Activated CD4-positive, alpha-beta T cell treated with anti-CD3 and anti-CD28 coated beads for 48 hours (primary cell): ENCODE measurements at places on chromosomes 13 and 19.

GRCh38 chr19:17448131-17448967 is at the start of gene TMEM221:
TSS of gene TMEM221 (minus strand) at chr19:17448668. CDS start at chr19:17448462, 206 bp downstream.
- DNase-seq, result peak; percentile 70

- no peak for DNase-seq
These were observed 66.4 kb upstream of the USP29 start for GRCh38 chr19:57053401-57053800.

- DNase-seq, result no peak
These were observed at the start of gene A1BG for GRCh38 chr19:58352760-58353671. TSS of gene A1BG (minus strand) at chr19:58353492. CDS start at chr19:58353437, 55 bp downstream.

DNA sequence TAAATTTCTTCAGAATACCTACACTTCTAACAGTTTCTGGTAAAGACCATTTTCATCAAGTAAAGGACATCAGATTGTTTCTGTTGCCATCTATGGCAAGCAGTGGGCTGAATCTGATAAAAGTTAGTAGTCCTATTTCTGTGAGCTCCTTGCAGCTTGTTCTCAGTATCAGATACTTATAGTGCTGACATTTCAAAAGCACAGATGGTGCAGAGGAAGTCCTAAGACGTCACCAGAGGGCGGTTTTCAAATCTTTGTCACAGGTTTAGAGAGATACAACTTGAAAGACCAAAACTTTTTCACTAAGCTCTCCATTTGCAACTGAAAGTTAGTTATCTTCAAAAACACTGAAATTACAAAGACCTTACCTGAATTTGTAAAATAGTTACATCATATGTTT is 719.8 kb downstream of the SLITRK1 start:
- DNase-seq, result no peak

GRCh38 chr13:67664502-67664901 is 434.4 kb upstream of the PCDH9 start:
- no peak for DNase-seq

GRCh38 chr13:26949701-26950502 is 189.3 kb upstream of the GPR12 start:
- DNase-seq, result no peak

DNA sequence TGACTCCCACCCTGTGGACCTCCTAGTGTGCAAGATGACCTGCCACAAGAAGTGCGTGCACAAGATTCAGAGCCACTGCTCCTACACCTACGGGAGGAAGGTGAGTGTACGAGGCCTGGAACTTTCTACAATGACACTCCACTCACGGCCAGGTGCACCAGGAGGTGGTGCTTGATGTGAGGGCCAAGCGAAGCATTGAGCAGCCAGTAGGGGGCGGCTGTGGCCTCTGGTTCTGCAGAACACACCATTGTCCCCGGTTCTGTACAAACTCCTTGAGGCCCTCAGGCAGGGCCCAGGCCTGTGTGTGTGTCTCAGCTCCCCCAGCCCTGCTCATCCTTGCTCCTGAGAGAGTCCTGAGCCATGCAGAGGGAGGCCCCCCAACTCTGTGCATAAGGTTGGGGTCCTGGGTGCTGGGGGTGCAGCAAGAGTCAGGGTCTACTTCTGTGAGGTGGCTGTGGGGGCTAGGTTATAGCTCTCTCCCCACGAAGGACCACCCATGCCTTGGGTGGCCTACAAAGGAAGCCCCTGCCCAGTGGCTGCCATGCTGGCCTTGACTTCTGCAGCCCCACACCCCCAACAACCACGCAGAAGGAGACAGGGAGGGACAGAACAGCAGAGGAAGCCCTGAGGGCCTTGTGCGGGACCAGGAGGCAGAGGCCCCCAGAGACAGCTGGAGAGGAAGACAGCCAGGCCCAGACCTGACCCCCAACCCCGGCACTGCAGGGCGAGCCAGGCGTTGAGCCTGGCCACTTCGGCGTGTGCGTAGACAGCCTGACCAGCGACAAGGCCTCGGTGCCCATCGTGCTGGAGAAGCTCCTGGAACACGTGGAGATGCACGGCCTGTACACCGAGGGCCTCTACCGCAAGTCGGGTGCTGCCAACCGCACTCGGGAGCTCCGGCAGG is 9.7 kb upstream of the USE1 start:
- DNase-seq, result peak; percentile 73

DNA sequence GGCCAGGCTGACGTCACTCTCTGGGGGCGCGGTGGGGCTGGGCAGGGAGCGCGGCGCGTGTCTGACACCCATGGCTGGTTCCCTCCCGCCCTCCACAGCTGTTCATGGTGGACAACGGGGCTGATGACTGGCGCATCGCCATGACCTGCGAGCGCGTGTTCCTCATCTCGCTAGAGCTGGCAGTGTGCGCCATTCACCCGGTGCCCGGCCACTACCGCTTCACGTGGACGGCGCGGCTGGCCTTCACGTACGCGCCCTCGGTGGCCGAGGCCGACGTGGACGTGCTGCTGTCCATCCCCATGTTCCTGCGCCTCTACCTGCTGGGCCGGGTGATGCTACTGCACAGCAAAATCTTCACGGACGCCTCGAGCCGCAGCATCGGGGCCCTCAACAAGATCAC is 14.7 kb downstream of the KCNN1 start:
- DNase-seq, result no peak

- DNase-seq, result no peak
These were observed 298.3 kb downstream of the DIAPH3 start for GRCh38 chr13:59865398-59865797.

GRCh38 chr19:54388802-54389139 is 24.0 kb upstream of the LAIR1 start:
- no peak for DNase-seq

- peak; percentile 8 for DNase-seq
These were observed 128.7 kb downstream of the UQCRFS1 start for GRCh38 chr19:29084266-29084665.

GRCh38 chr13:52127783-52128702 is 830 bp downstream of the NEK5 start:
- peak; percentile 65 for DNase-seq

DNA sequence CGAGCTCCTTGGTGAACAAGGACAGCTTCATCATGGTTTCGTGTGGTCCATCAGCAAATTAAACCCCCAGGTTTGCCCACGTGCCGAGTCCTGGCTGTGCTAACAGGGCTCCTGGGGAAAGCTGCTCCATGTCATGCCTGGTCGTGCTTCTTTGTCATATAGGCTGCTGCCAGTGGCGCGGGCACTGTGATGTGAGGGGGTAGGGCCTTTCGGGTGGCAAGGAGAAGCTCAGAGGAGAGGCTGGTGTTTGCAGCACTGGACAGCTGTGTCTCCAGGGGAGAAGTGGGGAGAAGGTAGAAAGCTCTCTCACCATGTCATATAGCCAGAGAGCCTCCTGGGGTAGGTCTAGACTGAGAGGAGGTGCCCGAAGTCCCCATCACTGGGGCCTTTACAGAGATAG is 13.3 kb downstream of the VSTM2B start:
- DNase-seq, result no peak

- DNase-seq, result no peak
These were observed 315.3 kb downstream of the MYO16 start for GRCh38 chr13:108944760-108945159.

- DNase-seq, result no peak
These were observed 768 bp upstream of the CYSLTR2 start for GRCh38 chr13:48652851-48653471.

- DNase-seq, result no peak
These were observed 42.2 kb downstream of the IFT88 start for GRCh38 chr13:20609145-20609544.

- DNase-seq, result no peak
These were observed 101.2 kb upstream of the SCEL start for GRCh38 chr13:77434289-77434688.

DNA sequence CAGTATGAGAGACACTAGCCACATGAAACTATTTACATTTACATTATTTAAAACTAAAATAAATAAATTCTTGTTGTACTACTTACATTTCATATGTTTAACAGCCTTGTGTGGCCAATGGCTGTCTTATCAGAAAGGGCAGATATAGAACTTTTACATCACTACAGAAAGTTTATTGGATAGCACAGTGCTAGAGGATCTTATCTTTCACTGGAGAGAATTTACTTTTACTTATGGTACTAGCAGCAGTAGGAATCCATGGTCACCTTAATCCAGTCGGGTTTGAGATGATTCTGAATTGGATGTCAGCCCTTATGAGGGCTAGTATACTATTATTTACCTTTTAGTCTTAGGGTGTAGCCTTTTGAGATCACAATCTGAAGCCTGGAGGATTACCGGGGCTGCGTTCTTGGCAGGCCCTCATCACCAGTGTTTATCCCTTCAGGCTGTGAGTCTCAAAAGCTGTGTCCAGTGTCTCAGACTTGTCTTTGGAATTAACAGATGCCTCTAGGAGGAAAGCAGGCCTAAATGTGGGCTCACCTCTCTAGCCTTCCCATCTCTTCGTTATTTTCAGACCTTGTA is 21.7 kb downstream of the IFT88 start:
- no peak for DNase-seq

DNA sequence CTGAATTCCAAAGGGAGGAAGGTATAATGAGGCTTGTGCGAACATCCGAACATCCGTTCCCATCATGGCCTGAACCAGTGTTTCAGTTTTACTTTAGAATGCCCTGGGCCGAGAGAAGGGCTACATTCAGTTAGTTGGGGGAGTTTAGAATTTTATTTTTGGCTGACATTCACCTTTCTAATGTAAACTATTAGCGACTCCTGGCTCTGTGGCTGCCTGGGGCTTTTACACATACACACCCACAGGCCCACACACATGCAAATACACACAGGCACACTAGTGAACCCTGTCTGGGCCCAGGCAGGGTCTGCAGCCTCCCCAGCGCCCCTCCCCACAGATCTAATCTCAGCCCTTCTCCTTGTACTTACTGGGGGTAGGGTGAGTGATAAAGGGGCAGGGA is 6.1 kb downstream of the GAPDHS start:
- DNase-seq, result no peak

- DNase-seq, result no peak
These were observed 1672.6 kb upstream of the PCDH20 start for GRCh38 chr13:63088226-63088625.

DNA sequence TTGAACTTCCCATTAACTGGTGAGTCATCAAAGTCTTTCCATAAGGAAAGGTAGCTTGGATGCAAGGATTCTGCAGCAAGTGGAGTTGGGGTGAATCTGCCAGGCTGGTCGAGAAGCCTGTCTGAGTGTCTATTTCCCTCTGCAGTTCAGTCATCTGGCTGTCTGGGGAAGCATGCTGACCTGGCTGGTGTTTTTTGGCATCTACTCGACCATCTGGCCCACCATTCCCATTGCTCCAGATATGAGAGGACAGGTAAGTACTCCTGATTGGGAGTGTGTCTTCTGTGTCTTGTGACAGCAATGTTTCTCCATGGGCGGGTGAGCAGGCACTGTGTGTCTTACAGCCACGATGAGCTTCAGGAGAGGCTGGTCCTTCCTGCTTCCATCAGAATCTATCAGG is 189.7 kb downstream of the SHISA2 start:
- no peak for DNase-seq

DNA sequence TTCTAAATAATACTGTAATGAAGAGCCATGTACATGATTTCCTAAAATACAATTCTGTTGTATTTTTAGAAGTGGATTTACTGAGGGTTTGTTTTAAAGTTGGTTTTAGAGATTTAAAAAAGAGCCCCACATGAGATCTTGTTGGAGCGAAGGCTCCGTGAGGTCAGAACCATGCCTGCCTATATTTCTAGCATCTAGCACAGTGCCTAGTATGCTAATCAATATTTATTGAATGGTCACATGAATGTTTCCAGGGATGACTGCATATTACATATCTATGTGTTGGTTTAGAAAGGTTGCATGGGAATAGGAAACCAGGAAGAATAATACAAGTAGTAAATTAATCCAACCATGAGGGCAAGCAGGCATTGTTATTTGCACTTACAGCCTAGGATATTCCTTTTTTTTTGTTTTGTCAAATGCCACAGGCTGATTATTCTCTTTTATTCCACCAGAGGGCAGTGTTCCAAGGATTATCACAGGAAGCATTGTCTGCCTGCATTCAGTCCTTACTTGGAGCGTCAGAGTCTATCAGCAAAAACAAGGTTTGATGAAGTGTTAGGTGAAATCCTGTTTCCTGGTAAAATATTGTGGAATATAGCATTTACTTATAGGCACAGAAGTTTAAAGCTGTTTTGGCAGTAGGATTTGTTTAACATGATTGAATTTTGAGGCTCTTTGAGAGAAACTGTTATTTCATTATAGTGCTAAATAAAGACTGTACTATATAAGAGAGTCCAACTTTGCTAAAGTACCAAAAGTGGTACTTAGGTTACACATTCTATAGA is 46.8 kb downstream of the COG3 start:
- DNase-seq, result peak; percentile 13

DNA sequence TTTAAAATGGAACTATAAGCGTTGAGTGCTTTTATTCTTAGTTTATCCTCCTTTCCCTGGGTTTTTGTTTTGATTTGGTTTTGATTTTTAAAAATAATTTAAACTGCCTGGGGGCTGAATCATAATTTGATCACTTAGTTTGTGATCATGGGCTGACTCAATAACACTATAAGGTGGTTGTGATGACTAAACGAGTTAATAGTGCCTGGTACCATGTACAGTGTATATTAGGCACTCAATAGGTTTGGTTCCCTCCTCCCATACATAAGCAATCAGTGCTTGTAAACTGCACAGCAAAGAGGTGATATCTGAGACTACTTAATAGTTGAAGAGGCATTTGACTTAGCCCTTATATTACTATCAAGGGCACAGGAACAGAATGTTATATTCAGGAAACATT is 200.9 kb upstream of the RFC3 start:
- DNase-seq, result no peak

DNA sequence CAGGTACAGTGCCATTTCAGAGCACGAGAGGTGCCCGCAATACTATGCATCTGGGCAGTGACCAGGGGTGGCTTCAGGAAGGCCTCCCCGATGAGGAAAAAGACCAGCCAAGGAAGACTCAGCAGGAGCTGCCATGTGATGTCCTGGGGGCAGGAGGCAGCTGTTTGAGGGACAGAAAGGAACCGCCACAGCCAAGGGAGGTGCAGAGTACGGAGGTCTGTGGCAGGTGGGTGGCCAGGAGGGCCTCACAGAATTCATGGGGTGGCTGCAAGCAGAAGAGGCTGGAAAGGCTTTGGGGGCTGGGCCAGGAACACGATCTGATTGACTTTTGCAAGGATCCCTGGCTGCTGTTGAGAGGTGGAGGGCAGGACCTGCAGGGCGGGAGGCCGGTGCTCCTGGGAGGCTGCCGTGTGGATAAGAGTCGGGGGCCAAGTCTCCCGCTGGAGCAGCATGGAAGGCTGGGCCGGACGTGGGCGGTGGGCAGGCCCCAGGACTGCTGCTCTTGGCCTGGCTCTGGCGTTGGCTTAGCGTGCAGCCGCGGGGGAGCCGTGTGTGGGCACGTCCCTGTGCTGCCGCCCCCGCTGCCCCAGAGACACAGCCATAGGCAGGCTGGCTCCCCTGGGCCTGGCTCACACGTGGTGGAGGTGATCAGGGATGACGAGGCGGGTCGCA is 29.1 kb downstream of the CEBPA start:
- no peak for DNase-seq
